ENCODE measurements at places on chromosomes 2 and 18. TPM values are rescaled to one million over a fixed set of nuclear protein-coding genes. Genes with fewer than 3 reads are reported as not detected.

Gene SERPINB11
- not detected for total RNA-seq

Gene FSIP2
- 11.0 TPM for total RNA-seq

Gene CXCR1
- 0.31 TPM for total RNA-seq

Gene PMAIP1
- total RNA-seq = 0.94 TPM

Gene DSG1
- total RNA-seq = not detected

Gene MFSD2B
- 0.63 TPM for total RNA-seq

Gene SERPINB3
- total RNA-seq = not detected

Gene DNMT3A
- total RNA-seq = 65.7 TPM

Gene CYB5A
- total RNA-seq = 14.4 TPM

Gene ASPRV1
- total RNA-seq = 8.8 TPM

Gene GCFC2
- total RNA-seq = 31.3 TPM

Gene MC2R
- not detected for total RNA-seq

Gene EGR4
- not detected for total RNA-seq

Gene IL1R2
- not detected for total RNA-seq

Gene TCF7L1
- 3.4 TPM for total RNA-seq

Gene ST6GAL2
- total RNA-seq = 140 TPM

Gene SPHKAP
- total RNA-seq = 51.3 TPM
